HAP-1 (cell line): ENCODE measurements at places on chromosomes 7 and 10.
A peak's percentile ranks its signal among the peaks of the same experiment; 100 is the strongest.

- DNase-seq: no peak
Measured at GRCh38 chr10:98416606-98417388, 1.8 kb upstream of the PYROXD2 start.

- no peak for DNase-seq
Measured at GRCh38 chr7:91869661-91870060, 10.8 kb downstream of the MTERF1 start.

- no peak for DNase-seq
Measured at GRCh38 chr10:62373639-62373994, 552 bp upstream of the ZNF365 start.

DNA sequence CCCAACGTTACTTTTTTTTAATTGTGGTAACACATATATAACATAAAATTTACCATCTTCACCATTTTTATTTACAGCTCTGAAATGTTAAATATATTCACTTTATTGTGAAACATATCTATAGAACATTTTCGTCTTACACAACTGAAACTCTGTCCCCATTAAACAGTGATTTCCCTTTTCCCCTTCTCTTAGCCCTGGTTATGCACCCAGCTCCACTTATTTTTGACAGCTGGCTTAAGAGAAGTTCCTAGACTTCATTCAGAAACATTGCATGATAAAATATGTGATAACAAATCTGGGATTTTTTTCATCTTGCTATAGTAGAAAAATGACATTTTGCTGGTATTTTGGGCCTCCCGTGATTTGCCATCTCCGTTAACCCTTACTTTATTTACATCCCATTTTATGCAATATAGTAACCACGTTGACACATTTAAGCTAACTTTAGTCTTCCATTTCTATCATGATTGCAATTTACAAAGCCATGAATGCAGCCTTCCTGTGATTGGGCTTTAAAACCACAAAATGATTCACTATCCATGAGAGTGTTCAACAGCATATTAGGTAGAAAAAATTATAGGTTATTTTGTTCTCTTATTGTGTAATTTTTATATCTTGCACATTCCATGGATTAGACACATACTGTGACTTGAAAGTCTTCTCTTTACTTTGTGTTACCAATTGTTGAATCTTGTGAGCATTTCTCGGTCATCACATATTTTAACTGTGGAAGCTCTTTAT lies 139.6 kb downstream of the SND1 start:
- DNase-seq: no peak

- no peak for DNase-seq
Measured at GRCh38 chr10:31657434-31657872, 271.2 kb downstream of the ARHGAP12 start.

GRCh38 chr7:27603813-27604212 lies 58.9 kb downstream of the HIBADH start:
- DNase-seq: peak; percentile 25

DNA sequence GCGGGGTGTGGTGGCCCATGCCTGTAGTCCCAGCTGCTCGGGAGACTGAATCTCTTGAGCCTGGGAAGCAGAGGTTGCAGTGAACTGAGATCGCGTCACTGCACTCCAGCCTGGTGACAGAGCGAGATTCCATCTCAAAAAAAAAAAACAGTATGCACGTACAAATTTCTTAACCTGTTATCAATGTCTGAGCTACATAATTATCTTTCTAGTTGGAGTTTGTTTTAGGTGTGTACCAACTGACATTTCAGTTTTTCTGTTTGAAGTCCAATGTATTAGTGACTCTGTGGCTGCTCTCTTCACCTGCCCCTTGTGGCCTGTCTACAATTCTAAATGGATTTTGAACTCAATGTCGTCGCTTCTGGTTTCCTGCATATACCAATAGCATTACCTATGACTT lies 40.3 kb downstream of the CD36 start:
- DNase-seq: no peak

GRCh38 chr10:84166620-84167288 lies 6.8 kb upstream of the GPR15LG start:
- no peak for DNase-seq

DNA sequence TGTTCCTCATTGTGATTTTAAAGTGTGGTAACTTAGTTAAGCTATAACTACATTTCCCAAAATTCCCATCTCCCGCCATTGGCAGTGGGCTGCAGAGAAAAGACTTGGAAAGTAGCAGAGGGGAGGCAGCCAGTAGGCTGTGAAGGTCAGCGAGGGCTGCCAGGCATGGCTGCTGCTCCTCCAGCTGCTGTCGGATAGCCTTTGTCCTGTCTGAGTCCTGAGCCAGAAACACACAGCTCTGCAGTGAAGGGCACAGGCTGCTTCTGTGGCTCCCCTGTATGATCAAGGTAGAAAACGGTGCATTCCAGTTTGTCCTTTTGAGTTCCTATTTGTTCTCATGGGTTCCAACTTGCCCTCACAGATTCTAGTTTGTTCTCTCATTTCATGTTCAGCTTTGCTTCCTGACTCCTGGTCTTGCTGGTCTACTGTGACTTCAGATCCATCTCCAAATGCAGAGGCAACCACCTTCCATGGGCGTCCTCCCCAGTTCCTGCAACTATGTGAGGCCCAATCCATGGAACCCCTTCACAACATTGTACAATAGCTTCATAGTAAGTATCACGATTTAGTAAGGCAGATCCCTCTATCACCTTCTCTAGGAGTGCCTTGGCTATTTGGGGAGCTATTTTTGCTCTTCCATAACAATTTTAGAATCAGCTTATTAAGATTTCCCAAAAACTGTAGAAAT lies 31.7 kb downstream of the SYPL1 start:
- no peak for DNase-seq

DNA sequence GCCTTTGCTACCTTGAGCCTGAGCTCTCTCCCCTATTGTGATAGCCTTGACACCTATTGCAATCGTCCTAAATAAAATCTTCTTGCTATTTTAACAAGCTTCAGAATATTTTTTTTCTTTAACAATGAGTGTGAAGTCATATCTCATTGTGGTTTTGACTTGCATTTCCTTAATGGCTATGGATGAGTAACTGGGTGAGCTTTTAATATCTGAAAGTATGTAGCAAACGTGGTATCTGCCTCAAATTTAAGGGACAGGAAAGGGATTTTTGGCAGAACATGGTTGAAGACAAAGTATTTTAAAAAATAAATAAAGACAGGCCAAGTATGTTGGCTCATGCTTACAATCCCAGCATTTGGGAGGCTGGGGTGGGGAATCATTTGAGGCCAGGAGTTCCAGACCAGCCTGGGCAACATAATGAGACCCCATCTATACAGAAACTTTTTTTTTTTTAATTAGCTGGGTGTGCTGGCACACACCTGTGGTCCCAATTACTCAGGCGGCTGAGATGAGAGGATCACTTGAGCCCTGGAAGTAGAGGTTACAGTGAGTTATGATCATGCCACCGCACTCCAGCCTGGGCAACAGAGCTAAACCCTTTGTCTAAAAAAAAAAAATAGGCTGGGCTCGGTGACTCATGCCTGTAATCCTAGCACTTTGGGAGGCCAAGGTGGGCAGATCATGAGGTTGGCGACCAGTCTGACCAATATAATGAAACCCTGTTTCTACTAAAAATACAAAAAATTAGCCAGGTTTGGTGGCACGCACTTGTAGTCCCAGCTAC lies 319.3 kb upstream of the NRP1 start:
- no peak for DNase-seq

GRCh38 chr7:49014870-49015269 lies 90.5 kb downstream of the CDC14C start:
- DNase-seq: no peak

- DNase-seq: no peak
Measured at GRCh38 chr7:114554781-114555537, 140.3 kb downstream of the FOXP2 start.

DNA sequence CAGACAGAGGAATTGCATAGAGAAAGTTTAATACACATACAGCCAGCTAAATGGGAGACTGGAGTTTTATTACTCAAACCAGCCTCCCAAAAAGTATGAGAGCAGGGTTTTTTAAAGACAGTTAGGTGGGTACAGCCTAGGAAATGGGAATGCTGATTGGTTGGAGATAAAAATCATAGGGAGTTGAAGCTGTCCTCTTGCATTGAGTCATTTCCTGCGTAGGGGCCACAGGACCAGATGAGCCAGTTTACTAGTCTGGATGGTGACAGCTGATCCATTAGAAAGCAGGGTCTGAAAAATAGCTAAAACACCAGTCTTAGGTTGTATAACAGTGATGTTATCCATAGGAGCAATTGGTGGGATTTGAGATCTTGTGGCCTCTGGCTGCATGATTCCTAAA lies 76.1 kb upstream of the POM121L12 start:
- DNase-seq: no peak

DNA sequence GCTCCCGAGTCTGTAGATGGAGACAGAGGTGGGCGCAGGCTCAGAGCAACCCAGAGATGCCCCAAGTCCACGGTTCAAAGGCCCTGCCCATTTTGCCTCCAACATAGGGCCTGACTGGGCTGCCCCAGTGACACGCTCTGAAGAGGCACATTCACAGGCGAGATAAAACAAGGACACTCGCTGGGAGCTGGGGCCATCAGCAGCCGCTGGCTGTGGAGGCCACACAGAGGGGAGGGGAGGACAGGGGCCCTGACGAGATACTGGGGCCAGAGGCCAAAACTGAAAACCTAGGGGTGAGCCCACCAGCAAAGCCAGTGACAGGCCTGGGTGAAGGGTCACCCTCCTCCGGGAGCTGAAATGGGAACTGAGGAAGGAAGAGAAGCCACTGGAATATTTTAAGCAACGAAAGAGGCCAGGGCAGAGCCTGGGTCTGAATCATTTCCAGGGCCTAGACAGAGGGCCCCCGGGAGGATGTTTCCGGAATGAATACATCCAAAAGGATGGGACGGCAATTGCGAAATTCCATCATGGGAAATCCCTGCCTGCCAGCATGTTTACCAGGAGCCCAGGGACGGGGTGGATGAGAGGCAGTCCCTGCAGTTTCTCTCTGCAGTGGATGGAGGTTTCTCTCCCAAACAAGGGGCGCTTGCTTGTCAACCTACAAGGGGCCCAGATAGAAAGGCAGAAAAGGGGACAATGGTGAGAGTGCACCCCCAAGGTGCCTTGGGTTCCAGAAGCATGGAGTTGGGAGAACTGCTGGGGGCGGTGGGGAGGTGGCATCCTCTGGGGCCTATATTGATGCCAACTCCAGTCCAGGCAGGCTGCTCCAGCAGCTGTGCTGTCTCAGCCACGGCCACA lies 29.0 kb upstream of the HSPA12A start:
- DNase-seq: no peak
